ENCODE measurements at places on chromosomes 2 and 18.
A peak's percentile ranks its signal among the peaks of the same experiment; 100 is the strongest.

- no peak for DNase-seq
Observed at GRCh38 chr2:191302459-191303139, 57.4 kb downstream of the MYO1B start.

- no peak for DNase-seq
Observed at GRCh38 chr2:240655931-240656886, 26.5 kb downstream of the AQP12B start.

DNA sequence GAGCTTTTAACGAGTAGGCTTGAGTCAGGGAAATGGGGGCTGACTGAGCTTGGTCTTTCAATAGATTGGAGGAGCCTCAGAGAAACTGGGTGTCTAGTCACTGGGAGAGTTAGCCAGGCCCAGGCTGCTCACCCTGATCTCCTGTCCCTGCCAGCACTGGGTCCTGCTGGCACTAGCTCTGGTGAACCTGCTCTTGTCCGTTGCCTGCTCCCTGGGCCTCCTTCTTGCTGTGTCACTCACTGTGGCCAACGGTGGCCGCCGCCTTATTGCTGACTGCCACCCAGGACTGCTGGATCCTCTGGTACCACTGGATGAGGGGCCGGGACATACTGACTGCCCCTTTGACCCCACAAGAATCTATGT, 720 bp downstream of the KRTCAP3 start:
- DNase-seq: no peak

GRCh38 chr2:71815701-71816474, 331.8 kb downstream of the CYP26B1 start:
- no peak for DNase-seq

GRCh38 chr2:238075397-238075796, 14.6 kb downstream of the SCLY start:
- DNase-seq: no peak

DNA sequence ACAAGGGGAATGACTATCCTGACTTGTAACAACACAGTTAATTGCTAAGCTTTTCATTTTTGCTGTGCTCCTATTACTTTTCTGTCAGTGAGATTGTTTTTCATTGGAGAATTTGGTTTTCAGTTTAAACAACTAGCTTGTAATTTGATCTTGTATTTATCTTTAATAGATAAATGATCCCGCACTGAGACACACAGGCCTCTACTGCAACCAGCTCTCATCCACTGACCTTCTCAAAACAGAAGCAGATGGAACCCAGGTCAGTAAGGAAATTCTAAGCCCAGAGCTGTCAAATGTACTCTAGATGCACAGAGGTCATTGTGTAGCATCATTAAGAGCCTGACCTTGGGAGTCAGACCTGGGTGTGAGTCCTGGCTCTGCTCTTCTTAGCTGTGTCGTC, 30.7 kb downstream of the PTRHD1 start:
- no peak for DNase-seq

GRCh38 chr2:189952536-189953109, 109.9 kb downstream of the MSTN start:
- DNase-seq: no peak

- DNase-seq: no peak
Observed at GRCh38 chr2:164368896-164369295, 252.4 kb downstream of the GRB14 start.

DNA sequence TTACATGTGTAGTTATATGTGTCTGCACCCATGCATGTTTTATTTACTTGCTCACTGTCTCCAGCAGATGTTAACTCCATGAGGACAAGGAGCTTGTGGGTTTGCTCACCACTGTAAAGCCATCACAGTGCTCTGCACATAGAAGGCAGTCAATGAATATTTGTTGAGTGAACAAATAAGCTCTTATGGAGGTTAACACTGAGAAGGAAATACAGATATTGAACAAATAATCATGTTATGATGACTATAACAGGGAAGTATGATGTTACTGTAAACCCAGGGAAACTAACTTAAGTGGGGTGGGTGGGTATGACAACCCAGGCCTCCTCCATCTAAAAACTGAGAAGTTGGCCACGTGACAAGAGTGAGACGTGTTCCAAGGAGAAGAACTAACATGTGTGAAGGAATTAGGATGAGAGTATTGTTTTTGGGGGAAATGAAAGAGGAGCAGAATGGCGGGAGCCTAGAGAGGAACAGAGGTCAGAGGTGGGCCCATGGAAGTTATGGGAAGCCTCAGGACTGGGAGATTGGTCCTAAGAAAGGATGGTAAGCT, 6.0 kb upstream of the FAM117B start:
- no peak for DNase-seq

GRCh38 chr2:102159295-102159694, 16.7 kb downstream of the IL1R1 start:
- DNase-seq: no peak

DNA sequence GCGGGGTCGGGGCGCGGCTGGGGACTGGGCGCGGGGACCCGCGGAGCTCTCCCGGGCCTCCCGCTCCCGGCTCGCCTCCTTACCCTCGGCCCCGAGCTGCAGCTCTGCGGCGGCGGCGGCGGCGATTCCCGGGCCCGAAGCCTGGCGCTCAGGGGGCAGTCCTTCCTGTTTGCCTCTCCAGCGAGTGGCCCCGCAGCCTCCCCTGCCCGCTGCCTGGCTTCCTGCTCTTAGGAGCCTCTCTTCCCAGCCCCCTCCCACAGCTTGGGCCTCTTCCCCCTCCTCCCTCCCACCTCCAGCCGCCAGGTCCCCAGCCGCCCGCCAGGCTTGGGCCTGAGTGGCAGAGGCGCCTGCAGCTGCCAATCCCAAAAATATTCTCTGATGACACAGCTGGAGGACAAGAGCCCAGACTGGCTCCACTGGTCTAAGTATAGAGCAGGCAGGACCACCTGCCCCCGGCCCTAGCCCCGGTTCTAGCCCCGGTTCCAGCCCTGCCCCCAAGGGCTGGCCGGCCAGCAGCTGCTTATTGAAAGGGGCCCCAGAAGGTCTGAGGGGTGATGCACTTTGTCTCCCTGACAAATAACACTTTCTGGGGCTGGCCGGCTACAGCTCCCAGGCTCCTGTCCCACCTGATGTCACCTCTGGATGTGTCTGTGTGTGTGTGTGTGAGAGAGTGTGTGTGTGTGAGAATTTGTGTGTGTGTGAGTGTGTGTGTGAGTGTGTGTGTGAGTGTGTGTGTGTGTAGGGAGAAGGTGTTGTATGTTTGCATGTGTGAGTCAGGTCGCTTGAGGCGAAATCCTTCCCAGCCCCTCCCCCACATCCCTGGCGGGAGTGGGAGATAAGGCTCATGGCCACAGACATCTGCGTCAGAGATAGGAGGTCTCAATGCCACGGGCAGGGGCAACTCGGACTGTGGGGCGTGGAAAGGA, at the start of gene OBSL1:
Gene OBSL1 (minus strand): TSS at position 229 of the 926 bp plus-strand sequence. CDS start 307 bp downstream, outside the sequence.
- peak; percentile 19 for DNase-seq

GRCh38 chr2:40823478-40823877, 371.6 kb upstream of the SLC8A1 start:
- DNase-seq: no peak

DNA sequence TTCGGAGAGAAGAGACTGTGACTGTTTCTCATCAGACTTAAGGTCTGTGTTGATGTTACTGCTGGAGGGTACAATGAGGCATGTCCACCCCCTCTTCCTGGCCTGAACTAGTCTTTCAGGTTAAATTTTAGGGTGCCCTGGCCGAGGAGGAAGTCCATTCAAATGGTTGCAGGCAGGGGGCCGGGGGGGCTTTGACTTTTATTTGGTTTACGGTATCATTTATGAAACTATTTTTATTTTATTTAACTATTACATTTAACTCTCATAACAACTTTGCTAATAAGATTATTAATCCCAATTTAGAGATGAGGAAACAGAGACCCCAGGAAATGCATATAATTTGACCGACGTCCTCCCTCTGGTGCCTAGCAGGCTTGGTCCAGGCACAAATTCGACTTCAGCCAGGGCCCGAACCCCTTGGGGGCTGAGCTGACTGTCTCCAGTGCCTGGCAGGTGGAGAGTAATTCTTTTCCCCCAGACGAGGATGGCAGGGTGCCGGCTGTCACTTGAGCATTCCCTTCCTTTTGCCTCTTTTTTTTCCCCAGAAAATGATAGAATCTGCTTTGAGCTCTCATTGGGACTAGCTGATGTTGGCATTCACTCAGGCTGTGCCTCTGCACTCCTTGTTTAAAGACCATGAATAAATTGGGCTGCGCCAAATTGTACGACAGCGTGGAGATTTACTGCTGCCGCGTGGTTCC, 255.3 kb upstream of the SALL3 start:
- no peak for DNase-seq

DNA sequence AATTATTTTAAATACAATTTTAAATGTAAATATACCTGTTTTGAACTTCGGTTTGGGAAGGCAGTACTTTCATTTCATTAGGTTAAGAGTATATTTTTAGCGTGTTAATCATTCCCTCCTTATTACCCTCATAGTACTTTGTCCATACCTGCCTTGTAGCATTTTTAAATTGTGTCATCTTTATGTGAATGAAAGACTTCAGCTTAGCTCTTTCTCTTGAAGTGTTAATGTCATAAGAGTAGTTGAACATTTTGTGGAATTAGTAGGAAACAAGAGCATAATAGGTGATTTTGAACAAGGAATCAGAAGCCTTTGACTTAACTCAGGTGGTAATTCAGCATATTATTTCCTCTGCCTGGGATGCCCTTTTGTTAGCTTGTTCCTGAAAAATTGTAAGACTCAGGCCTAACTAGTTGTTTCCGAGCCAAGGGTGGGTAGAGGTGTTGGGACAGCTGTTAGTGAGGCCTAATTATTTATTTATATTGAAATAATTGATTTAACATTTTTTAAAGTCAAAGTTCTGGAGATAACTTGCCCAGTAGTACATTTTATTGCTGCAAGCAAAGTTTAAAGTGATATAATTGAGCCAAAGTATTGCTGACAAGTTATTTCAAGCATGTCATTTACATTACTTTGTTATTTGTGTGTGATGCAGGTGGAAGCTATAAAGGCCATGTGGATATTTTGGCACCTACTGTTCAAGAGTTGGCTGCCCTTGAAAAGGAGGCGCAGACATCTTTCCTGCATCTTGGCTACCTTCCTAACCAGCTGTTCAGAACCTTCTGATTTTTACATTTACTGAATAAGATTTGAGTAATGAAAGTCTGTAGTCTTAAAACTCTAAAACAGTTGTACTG, 38.7 kb downstream of the DDX1 start:
- DNase-seq: no peak

- DNase-seq: no peak
Observed at GRCh38 chr2:38128653-38129052, 52.7 kb upstream of the CYP1B1 start.

DNA sequence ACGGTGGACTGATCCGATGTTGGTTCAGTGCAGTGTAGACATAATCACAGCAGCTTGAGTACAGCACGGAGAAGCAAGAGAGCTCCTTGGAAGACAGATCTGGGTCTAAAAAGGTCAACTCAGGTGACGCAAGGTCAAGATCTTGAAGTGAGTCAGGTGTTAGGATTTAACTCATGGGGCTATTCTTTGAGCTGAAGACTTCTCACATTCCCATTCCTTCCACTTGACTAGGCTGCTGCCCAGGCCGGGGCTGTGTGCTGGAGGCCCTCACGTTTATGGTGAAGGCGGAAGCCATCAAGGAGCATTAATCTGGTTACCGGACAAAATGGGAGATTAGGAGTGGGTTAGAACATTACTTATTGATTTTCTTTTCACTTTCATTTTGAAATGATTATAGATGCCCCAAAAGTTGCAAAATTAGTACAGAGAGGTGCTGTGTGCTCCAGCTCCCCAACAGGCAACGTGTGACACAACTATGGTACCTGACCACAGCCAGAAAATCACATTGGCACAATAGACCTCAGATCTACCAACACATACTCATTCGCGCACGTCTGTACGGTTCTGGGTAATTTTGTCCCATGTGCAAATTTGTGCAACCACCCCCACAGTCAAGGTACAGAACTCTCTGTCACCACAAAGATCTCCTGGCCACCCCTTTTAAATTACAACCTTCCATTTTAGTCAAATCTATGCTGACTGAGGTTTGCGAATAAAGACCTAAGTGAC, 77.6 kb upstream of the SEC11C start:
- DNase-seq: no peak

DNA sequence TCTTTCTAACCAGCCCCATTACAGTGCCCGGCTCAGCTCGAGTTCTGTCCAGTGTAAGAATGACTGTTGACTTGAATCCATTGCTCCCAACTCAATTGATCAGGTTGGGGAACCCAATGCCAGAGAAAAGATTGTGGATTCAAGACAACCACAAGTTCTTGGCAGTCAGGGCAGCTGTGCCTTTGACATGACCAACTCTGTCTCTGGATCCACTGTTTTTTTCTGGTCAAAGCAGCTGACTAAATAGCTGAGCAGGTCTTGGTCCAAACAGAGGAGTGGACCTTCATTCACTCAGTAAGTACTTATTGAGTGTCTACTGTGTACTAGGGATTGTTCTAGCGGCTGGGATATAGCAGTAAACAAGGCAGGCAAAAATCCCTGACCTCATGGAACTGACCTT, 6.3 kb upstream of the ATOH8 start:
- no peak for DNase-seq

DNA sequence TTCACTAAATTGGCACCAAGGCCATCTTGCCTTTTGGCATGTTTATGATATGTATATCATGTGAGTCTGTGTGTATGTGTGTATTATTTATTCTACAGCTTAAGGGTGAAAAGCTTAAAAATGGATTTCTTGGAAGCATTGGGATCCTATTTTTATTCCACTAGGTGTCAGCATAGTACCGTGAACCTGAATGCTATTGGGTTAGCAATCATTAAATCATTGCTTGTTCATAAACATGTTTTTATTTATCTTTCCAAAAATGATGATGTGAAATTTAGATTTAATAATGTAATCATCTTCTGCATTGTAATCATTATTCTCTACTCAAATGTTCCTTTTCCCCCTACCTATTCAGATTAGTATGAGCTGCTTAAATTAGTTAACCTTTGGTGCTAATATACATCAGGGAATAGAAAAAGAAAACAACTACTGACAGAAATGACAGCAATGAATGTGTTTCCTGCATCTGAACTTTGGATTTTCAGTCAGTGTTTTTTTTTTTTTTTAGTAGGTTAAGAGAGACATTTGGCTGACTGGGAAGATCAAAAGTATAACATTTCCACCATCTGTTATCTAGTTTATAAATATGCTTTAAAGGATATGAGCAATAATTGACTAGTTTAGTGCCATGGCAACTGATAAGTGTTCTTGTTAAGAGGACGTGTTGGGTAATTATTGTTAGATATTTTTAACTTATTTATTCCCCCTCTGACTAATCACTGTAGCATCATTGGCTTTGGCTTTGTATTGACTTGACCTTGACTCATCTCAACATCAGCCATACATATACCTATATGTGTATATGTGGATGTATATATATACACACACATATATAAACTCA, 14.1 kb upstream of the ZSWIM2 start:
- DNase-seq: no peak

- no peak for DNase-seq
Observed at GRCh38 chr2:117949806-117950205, 64.1 kb downstream of the CCDC93 start.

GRCh38 chr18:8828300-8828699, 122.9 kb downstream of the MTCL1 start:
- no peak for DNase-seq
